Renal cortex interstitium (tissue), 15 donors: ENCODE measurements at places on chromosomes 3 and 15.

DNA sequence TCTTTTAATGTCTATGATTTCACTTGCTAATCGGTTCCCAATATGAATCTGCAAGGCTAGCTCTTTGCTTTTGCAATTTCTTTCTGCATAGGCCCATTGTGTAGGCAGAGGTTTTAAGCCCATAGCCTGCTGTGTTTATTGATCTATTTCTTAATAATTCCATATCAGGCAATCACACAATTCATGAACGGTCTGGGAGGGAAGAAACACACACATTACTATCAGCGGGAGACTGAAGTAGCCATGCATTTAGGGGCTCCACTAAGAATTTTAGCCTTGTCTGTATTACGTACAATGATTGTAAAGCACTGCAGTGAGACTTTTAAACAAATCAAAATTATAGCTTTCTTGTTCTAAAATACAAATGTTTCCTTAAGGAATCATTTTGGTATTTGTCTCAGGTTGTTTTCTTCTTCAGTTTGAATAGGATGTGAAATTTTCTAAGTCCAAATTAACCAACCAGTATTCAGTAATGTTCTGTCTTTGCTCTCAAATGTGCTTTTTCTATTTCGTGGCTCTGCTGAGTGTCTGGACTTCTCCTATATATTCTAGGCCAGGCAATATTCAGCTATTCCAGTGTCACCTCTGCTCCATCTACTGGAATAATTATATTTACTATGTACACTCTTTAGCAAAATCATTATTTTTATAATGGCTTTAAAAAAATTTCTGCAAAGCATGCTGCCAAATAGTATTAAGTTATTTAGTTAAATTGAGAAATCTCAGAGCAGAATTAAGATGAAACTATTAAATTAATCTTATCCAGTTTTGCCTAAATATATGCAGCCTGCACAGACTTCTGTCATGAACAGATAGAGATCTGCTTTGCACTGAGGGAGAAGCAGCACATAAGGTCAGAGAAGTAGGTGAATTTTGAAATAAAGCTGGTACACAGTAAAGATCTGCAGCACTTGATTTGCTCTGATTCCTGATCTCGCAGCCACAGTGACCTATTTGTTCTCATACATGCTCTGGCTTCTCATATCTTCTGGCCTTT is 103.0 kb upstream of the NAALADL2 start:
- DNase-seq: no peak

DNA sequence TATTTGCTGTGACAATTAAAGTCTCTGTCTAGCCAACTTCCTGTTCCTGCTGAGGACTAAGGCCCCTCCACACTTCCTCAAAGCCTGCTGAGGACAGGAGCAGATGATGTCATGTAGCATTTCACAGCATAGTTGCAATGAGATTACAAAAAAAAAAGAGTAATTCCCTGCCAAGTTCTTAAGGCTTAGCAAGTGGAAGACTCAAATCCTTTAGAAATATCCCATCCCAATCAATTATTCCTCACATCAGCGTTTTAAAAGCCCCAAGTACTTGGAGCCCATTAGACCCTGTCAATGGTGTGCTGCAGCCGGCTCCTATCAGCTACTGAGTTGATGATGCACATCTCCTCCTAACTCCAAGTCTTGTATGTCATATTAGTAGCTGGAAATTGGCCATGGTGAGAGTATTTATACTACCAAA is 51.7 kb downstream of the TRANK1 start:
- peak; percentile 60 for DNase-seq

- no peak for DNase-seq
Measured at GRCh38 chr3:43865351-43865750, 174.6 kb downstream of the ABHD5 start.

GRCh38 chr15:50206020-50206419 is 24.0 kb downstream of the SLC27A2 start:
- no peak for DNase-seq

DNA sequence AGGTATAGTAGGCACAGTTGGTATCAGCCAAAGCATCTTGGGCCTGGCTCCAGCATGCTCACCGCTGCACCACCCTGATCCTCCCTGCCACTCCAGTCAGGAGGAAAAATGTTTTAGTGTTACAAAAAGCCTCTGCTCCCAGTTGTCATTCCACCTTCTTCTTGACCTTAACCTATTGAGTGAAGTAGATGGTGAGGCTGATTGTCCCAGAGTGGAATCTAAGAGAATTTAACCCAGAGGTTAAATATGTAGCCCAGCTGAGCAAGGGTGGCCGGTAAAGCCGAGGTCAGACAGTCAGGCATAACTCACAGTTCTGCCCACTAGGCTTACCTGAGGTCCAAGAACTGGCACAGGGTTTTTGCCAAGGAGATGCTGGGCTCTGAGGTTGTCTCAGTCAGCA is 30.7 kb upstream of the TNIK start:
- DNase-seq: no peak

- DNase-seq: no peak
Measured at GRCh38 chr3:159667261-159667660, 321.4 kb upstream of the IL12A start.
